Stimulated activated CD8-positive, alpha-beta memory T cell treated with anti-CD3 and anti-CD28 coated beads, Interleukin-7, amount 100 ng/mL, for 48 hours (primary cell): ENCODE measurements at places on chromosomes 7 and 10.

DNA sequence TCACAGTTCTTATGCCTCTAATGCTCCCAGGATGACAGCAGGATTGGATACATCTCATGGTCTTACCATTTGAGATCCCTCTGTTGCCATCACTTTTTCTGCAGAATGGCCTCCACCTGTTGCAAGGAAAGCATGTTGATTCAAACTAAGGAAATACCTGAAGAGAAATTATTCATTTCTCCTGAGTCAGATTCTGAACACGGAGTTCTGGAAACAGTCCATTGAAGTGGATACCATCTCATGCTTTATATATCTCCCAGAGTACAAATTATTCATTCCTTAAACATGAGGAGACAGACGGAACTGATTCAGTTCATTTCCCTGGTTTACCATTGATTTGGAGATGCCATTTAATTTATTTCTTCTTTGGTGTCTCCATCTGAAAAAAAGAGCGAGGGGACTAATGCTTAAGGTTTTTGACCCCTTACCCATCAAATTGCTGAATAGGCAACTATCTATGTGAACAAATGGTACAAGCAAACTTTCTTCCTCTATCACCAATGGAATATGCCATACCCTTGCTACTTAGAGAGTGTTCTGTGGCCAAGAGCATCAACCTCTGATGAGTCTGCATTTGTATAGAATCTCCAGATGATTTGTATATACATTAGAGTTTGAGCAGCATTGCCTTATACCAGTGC is 305.0 kb upstream of the LRGUK start:
- no peak for DNase-seq

DNA sequence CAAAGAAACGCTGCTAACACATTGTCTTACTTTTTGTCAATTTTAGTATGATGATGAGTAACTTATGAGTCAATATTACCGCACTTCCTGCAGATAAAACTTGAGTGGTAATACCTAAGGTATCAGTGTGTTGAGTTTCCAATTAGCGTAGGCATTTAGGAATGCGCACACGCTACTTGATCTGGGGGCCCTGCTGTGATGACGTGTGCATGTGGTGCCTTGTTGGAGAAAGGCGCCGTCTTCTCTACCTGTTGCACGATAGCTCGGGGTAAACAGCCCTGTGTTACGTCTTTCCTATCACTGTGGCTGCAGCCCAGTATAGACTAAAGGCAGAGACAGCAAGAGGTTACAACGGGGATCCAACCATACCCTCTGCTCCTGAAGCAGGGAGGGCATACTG is 476.8 kb upstream of the ADARB2 start:
- no peak for DNase-seq

GRCh38 chr10:78280604-78281003 is 246.9 kb downstream of the RPS24 start:
- DNase-seq, result no peak

DNA sequence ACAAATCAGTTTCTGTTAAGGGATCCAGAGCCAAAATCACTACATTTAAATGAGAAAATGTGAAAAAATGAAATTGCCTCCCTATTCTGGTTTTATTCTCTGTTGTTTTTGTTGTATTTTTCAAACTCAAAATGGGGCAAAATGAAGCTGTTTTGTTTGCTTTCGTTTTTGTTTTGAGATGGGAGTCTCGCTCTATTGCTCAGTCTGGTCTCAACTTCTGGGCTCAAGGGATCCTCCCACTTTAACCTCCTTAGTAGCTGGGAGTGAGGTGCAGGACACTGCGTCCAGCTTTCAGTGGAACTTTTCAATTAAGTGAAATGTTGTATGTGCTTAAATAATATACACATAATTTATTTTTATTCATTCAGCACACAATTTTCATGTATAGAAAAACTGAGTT is 205.0 kb downstream of the SORCS1 start:
- no peak for DNase-seq

GRCh38 chr10:85067955-85068354 is 739.6 kb downstream of the CCSER2 start:
- DNase-seq, result no peak

DNA sequence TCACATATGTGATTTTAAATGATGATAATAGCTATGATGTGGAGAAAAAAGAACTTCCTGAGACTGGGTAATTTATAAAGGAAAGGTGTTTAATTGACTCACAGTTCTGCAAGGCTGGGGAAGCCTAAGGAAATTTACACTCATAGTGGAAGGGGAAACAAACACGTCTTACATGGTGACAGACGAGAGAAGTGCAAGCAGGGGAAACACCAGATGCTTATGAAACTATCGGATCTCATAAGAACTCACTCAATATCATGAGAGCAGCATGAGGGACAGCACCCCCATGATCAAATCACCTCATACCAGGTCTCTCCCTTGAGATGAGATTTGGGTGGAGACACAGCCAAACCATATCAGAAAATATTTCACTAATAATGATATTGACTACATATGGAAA is 4.1 kb upstream of the LIPN start:
- no peak for DNase-seq

- no peak for DNase-seq
Measured at GRCh38 chr10:6622921-6623320, 42.8 kb upstream of the PRKCQ start.

- no peak for DNase-seq
Measured at GRCh38 chr7:45642044-45642443, 67.9 kb downstream of the ADCY1 start.

DNA sequence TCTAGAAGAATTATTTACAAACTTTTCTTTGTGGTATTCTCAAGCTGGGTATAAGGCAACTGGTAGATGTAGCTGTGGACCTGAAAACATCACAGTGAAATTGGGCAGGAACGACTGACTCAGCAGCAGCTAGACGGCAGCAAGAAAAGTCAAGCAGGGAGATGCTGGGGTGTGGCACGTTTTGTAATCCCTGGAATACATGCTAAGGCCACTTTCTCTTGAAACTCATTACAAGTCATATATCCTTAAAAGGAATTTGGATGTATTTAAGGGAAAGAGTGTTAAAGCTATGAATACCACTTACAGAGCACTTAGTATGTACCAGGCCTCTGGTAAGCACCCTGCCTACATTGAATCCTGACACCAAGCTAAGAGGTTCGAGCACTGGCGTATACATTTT is 17.4 kb downstream of the BEND7 start:
- DNase-seq, result no peak

- no peak for DNase-seq
Measured at GRCh38 chr10:54905578-54906192, 104.7 kb upstream of the PCDH15 start.

- no peak for DNase-seq
Measured at GRCh38 chr7:1112625-1113547, 25.0 kb downstream of the GPER1 start.

- no peak for DNase-seq
Measured at GRCh38 chr10:36050763-36051499, 408.8 kb upstream of the FZD8 start.

DNA sequence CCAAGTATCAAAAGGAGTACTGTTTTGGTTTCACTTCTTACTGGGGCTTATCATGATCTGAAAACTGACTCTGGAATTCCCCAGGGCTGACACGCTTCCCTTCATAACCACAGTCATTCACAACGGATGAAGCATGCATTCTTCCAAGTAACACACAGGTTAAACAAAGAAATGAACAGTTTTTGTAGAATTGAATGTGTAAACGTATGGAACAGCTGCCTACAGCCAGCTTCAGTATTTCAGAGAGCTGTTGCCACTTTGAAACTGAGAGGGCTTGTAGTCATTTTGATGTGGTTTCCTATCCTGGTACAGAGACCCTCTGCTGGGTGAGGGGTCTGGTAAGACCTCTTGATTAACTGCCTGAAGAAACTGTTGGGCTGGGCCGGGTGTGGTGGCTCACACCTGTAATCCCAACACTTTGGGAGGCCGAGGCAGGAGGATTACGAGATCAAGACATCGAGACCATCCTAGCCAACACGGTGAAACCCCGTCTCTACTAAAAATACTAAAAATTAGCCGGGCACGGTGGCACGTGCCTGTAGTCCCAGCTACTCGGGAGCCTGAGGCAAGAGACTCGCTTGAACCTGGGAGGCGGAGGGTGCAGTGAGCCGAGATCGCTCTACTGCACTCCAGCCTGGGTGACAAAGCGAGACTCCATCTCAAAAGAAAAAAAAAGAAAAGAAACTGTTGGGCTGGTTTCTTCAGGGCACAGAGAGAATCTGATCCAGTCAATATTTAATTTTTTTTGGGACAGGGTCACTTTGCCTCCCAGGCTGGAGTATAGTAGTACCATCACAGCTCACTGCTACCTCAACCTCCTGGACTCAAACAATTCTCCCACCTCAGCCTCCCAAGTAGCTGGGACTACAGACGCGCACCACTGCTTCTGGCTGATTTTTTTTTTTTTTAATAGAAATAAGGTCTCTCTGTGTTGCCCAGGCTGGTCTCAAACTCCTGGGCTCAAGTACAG is 4.7 kb downstream of the NFE2L3 start:
- no peak for DNase-seq

GRCh38 chr10:95474228-95475002 is 86.8 kb downstream of the SORBS1 start:
- DNase-seq, result no peak

DNA sequence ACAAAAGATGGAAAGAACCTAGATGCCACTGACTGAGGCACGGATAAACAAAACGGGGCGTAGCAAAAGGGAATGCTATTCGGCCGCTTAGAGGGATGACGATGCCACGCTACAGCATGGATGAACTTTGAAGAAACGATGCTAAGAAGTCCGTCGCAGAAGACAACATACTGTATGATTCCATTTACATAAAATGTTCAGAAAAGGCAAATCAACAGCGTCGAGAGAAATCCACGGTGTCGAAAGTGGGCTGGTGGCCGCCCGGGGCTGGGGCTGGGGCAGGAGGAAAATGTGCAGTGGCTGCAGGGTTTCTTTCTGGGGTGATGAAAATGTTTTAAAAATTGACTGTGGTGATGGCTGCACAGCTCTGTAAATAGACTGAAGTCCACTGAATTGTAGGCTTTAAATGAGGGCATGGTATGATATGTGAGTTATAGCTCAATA is 24.1 kb downstream of the GNA12 start:
- DNase-seq, result no peak

GRCh38 chr7:31077484-31078362 is 25.6 kb downstream of the ADCYAP1R1 start:
- no peak for DNase-seq

GRCh38 chr10:48306870-48307710 is 613 bp downstream of the MAPK8 start:
- DNase-seq, result peak; percentile 33

DNA sequence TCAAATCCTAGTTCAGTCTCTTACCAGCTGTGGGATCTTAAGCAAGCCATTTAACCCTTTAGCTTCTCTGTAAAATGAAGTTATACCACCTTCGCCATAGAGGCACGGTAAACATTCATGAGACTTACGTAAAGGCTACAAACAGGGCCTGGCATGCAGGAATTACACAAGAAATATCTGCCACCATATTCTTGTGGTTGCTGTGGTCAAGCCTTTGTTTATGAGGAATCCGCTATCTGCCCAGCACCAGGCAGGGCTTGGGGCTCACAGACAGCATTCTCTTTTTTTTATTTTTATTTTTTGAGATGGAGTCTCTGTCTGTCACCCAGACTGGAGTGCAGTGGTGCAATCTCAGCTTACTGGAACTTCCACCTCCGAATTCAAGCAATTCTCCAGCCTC is 9.9 kb downstream of the AIFM2 start:
- DNase-seq, result no peak

DNA sequence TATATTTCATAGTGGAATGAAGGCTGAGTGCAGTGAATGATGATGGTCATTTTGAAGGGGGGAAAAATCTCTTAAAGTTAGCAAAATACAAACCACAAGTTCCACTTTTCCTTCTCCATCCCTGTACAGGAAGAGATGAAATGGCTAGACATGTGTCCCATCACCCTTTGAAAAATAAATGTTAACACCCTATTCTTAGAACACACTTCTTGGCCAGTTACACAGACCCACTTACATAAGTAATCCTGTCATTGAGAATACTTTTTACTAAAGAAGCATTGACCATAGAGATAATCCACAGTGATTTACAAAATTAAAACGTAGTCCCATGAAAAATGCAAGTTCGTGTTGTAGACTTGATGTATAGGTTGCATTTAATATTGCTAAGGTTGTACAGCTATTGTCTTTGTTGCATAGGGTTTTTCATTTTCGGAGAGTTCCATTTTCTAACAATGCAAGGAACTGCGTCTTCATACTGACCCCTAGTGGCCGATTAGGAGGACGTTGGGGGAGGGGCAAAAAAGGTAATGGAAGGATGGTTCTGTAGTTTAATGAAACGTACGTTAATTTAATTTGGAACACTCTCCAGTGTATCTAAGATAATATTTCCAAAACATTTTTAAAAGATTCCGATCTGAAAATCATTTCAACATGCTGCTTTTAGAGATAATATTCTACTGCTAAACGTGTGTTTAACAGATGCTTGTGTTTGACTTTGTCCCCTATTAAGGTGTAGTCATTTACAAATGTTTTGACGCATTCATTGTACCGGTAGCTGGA is 60.9 kb downstream of the ARMC3 start:
- peak; percentile 31 for DNase-seq

DNA sequence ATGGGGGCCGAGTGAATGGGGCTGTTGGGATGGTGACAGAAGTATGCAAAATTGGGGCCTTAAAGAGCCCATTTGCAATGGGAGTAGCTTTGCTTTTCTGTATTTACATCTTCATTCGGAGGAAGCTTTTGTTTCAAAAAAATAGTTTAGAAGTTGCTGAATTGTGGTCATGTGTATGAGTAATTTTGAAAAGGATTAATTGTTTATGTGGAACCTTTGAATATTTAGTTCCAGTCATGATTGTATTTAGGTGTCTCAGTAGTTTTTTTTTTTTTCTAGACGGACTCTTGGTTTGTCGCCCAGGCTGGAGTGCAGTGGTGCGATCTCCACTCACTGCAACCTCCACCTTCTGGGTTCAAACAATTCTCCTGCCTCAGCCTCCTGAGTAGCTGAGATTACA is 37.2 kb downstream of the RBM33 start:
- no peak for DNase-seq

DNA sequence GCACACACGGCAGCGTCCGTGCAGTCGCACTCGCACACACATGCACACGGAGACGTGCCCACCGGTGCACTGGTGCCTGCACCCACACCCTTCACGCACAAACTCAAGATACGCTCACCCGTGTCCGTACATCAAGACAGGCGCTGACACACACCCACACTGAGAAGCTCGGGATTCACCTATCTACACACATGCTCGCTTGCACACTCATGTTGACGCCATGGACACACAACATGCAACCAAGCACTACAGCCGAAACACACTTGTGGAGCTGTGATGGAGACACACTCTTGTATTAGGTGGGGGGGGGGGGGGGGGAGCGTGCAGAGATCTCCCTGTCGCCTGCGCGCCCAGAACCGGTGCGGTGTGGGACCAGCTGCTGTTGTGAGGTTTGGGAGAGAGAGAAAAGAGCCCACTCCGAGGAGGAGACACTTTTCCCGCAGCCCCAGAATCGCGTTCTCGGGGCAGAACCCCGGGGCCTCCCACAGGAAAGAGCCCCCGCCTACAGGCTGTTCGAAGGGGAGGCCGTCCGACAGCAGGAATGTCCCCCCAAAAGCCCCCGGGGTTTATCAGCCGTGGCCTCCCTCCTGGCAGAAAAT is 605 bp upstream of the NFKB2 start:
- DNase-seq, result no peak
